Hematopoietic multipotent progenitor cell treated with erythropoietin and hydrocortisone succinate and interleukin-3 and kit ligand, for 4 days (in vitro differentiated cells): ENCODE measurements at places on chromosomes 3 and 15.

GRCh38 chr15:70093070-70093469 lies 4.6 kb downstream of the TLE3 start:
- no peak for DNase-seq

DNA sequence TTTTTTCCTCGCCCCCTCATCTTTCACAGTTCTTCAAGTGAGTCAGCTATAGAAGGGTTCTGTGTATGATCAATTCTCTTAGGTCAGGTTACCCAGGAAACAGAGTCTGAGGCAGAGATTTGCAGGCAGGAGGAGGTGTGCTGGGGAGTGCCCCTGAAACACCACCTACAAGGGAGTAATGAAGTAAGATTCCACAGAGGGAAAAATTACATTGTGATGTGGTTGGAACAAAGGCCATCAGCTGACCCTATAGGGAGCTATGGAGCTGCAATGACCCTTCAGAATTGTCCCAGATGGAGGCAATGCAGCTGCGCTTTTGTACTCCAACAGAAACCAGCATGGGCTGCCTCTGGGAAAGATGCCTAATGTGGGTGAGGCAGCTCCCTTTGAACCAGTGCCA lies 142.2 kb upstream of the CNTN3 start:
- DNase-seq, result no peak

DNA sequence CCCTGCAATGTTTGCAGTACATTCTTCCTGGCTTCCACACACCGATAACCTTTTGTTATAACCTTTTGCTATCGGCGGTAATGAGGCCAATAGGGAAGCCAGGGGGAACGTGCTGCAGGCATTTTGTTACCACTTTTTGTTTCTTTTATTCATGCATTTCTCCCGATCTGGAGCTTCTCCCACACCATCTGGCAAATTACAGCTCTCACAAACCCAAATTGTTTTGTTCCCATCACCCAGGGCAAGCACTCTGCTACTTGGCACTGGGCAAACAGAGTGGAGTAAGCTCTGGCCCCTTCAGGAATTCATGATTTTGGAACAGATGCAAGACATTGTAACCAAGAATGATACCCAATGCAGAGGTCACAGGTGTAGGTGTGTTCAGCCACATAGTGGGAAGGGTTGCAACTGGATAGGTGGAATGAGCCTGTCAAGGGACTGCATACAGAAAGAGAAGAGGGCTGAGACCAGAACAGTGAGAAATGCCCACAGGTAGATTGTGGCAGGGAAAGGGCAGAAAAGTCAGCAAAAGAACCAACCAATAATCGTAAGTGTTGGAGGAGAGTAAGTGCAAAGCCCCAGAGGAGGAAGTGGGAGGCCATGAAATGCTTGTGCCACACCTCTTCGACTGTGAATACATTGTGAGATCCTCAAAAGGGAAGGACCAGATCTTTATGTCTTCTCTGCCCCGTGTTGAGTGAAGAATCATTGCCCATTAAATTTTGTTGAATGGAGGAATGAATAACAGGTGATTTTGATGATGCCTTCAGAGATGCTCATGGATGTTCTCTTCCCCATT lies 45.8 kb downstream of the PARP15 start:
- peak; percentile 6 for DNase-seq

DNA sequence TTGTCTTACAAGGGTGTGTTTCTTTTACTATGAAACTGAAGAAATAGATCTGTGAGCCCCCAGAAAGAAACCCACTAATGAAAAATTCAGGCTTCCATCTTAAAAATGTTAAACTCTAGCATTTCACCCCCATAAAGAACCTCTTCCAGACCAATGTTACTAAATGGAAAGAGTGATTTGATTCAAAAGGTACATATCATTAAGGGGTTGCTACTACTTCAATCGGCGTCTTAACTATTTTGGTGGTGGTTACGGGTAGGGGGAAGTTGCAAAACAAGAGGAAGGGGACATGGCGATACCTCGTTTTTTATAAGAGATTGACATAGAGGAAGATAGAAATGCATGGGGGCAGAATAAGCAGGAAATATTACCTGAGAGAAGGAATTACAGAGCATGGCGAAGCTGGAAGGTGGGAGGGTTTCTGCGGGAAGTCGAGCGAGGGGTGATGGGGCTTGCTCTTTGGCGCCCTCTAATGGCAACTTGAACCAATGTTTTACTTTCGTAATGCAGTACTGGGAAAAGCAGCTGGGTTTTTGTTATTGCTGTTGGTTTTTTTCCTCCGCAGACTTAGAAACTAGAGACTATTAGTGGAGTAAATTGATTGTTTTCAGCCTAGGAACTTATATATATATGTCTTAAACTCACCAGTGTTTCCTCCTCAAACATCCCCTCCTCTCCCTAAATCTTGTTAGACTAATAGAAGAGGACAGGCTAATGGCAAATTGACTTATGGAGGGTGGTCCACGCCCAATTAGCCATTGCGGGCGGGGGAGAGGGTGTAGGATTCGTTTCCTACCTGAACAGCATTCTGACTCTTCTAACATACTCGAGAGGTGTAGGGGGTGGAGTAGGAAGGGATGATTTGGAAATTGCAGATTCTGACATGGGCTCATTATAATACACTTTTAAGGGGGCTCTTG lies 11.3 kb upstream of the SOX2 start:
- DNase-seq, result peak; percentile 84

- no peak for DNase-seq
Measured at GRCh38 chr3:29236146-29236840, 44.6 kb upstream of the RBMS3 start.
